Naive thymus-derived CD4-positive, alpha-beta T cell (primary cell): ENCODE measurements at places on chromosomes 3 and 15. TPM values are rescaled to one million over a fixed set of nuclear protein-coding genes. Genes with fewer than 3 reads are reported as not detected.

Gene CRYGS
- 11.4 TPM for total RNA-seq

Gene AGTR1
- total RNA-seq: not detected in 2 replicates

Gene SUSD5
- total RNA-seq: not detected in 2 replicates

Gene P2RY13
- not detected in 2 replicates for total RNA-seq

GRCh38 chr3:127886231-127886955 lies 28.6 kb upstream of the KBTBD12 start:
- DNase-seq: no peak
- no peaks in the 10 kb centered on the region for H3K27me3 ChIP-seq
- H3K4me1 ChIP-seq: no peaks in the 10 kb centered on the region
- H3K27ac ChIP-seq: no peak overlapping the region

- H3K4me1 ChIP-seq: no peaks in the 10 kb centered on the region
- no peaks in the 10 kb centered on the region for H3K27me3 ChIP-seq
- H3K36me3 ChIP-seq: no peaks in the 10 kb centered on the region
- peak; percentile 25 for DNase-seq
- no peak overlapping the region for H3K27ac ChIP-seq
- no peak overlapping the region for H3K4me3 ChIP-seq
Observed at GRCh38 chr15:75732809-75733451, 20.3 kb upstream of the CSPG4 start.

- no peaks in the 10 kb centered on the region for H3K27me3 ChIP-seq
- no peak overlapping the region for H3K27ac ChIP-seq
- H3K4me3 ChIP-seq: no peak overlapping the region
- H3K4me1 ChIP-seq: no peaks in the 10 kb centered on the region
Observed at GRCh38 chr3:152706991-152707713, 127.8 kb upstream of the P2RY1 start.

DNA sequence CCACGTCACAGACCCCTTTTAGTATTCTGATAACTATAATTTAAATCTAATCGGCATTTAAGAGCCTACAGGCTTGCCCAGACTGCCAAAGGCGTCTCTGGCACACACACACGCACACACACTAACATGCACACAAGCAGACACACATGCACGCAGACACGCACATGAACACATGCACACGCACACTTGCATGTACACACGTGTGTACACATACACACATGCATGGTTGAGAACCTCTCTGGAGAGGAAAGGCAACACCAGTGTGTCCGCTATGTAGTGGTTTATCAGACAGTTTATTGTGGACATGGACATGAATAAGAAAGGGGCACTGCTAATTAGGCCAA lies 102.1 kb downstream of the FBLN2 start:
- peaks cover 9% of the 10 kb centered on the region for H3K4me1 ChIP-seq
- no peak overlapping the region for H3K4me3 ChIP-seq
- H3K27me3 ChIP-seq: no peaks in the 10 kb centered on the region
- DNase-seq: no peak
- no peak overlapping the region for H3K27ac ChIP-seq

DNA sequence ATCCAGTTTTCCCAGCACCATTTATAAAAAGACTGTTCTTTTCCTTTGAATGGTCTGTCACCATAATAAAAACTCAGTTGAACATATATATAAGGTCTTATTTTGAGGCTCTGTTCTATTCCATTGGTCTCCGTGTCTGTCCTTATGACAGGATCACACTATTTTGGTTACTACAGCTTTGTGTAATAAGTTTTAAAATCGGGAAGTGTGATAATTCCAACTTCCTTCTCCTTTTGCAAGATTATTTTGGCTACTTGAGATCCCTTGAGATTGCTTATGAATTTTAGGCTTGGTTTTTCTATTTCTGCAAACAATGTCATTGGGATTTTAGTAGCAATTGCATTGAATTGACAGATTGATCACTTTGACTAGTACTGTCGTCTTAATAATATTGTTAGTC lies 35.7 kb downstream of the SACM1L start:
- no peaks in the 10 kb centered on the region for H3K4me1 ChIP-seq
- H3K27ac ChIP-seq: no peak overlapping the region
- no peaks in the 10 kb centered on the region for H3K27me3 ChIP-seq
- DNase-seq: no peak

GRCh38 chr15:89577776-89578115 lies 2.5 kb downstream of the TICRR start:
- no peaks in the 10 kb centered on the region for H3K4me1 ChIP-seq
- H3K27me3 ChIP-seq: no peaks in the 10 kb centered on the region
- no peak overlapping the region for H3K4me3 ChIP-seq
- no peak overlapping the region for H3K27ac ChIP-seq
- DNase-seq: no peak

GRCh38 chr15:83561661-83562060 lies 92.3 kb upstream of the ADAMTSL3 start:
- H3K4me1 ChIP-seq: no peaks in the 10 kb centered on the region
- no peaks in the 10 kb centered on the region for H3K36me3 ChIP-seq
- no peak for DNase-seq
- no peak overlapping the region for H3K27ac ChIP-seq
- no peaks in the 10 kb centered on the region for H3K27me3 ChIP-seq
- H3K4me3 ChIP-seq: no peak overlapping the region

GRCh38 chr15:21261965-21262850 lies 178.1 kb downstream of the POTEB3 start:
- no peaks in the 10 kb centered on the region for H3K4me1 ChIP-seq
- no peak overlapping the region for H3K27ac ChIP-seq
- H3K4me3 ChIP-seq: no peak overlapping the region
- H3K36me3 ChIP-seq: no peaks in the 10 kb centered on the region

GRCh38 chr15:72365844-72366243 lies 10.0 kb downstream of the HEXA start:
- H3K27me3 ChIP-seq: no peaks in the 10 kb centered on the region
- peaks cover 18% of the 10 kb centered on the region for H3K4me1 ChIP-seq
- H3K4me3 ChIP-seq: no peak overlapping the region

GRCh38 chr3:23546181-23546580 lies 259.6 kb upstream of the UBE2E1 start:
- H3K4me1 ChIP-seq: no peaks in the 10 kb centered on the region
- no peak overlapping the region for H3K27ac ChIP-seq
- no peaks in the 10 kb centered on the region for H3K27me3 ChIP-seq

GRCh38 chr3:97037294-97037943 lies 223.0 kb downstream of the EPHA6 start:
- H3K4me3 ChIP-seq: no peak overlapping the region
- no peaks in the 10 kb centered on the region for H3K27me3 ChIP-seq
- H3K27ac ChIP-seq: no peak overlapping the region
- DNase-seq: no peak
- no peaks in the 10 kb centered on the region for H3K36me3 ChIP-seq

DNA sequence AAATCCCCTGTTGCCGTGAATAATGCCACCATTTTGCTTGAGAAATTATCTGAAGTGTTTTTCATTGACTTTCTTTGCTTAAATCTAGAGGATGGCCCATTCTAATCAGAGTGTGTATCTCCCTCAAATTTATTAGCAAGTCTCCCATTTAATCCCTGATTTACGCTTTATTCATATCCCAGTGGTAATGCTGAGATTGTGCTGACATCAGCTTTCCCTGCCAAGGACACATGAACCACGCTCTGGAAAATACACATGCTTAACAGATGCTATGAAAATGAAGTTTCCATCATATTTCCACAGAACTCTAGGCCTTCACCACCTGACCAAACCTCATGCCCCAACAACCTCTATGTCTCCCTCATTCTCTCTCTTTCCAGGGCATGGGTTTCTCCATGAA lies 545.4 kb downstream of the TUSC7 start:
- H3K27me3 ChIP-seq: no peaks in the 10 kb centered on the region
- no peaks in the 10 kb centered on the region for H3K4me1 ChIP-seq
- DNase-seq: no peak
- no peak overlapping the region for H3K4me3 ChIP-seq
